CD4-positive, alpha-beta T cell treated with Interleukin-1 beta for 1 hour (primary cell): ENCODE measurements at places on chromosomes 6 and 20.

- DNase-seq: no peak
Observed at GRCh38 chr6:170243791-170244291, 47.0 kb downstream of the DLL1 start.

GRCh38 chr20:19928328-19929011, 88.7 kb upstream of the NAA20 start:
- DNase-seq: no peak

GRCh38 chr20:17430125-17430950, 100.8 kb downstream of the BFSP1 start:
- no peak for DNase-seq

GRCh38 chr20:52294106-52294628, 102.6 kb upstream of the ZFP64 start:
- no peak for DNase-seq

DNA sequence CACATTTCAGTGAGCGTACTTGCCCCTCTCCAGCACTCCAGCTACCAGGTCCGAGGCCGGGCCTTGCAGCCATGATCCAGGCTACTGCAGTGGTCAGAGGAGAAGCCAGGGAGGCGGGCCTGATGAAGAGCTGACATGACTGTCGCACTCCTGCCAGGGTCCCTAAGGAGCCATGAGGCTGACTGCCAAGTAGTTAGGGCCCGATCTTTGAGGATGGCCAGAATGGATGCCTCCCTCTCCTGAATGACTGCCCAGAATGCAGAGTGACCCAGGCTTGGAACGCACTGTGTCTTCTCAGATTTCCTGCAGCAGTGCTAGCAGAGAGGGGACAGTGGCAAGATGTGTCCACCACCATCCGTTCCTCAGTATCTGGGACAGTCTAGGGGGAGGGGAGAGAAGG, 24.7 kb upstream of the LRFN2 start:
- no peak for DNase-seq

DNA sequence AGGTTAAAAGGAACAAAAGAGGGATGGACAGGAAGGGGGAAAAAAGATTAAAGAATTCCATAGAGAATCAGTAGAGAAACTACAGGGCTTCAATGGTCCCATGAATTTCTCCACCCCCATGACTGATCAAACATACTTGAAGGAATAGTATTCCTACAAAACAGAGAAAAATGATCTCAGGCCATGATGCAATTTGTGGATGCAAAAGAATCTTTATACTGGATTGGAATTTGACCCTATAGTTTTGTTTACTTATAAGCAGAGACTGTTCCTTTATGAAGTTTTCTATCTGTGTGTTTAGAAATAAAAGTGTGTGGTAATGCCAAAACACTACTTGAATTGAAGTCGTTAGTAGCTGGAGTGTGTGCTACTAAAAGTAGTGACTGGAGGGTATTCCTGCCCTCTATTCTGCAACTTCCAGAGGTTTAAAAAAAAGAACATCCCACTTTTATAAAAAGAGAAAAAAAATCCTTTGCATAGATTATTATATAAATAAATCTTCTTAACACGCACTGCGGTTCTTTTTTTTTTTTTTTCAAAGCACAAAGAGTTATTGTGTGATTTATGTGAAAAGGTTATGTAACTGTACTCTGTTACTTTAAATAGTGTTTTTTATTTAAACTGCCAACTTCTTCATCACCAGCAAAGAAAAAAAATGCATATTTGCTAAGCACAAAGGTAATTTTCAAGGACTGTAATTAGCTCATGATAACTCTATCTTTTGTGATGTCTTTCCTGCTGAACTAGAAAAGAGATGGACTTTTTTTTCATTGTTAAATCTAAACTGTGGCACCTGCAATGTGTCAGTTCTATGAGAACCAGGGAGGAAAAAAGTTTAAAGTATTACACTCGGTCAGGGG, 214.5 kb upstream of the CITED2 start:
- no peak for DNase-seq

- no peak for DNase-seq
Observed at GRCh38 chr6:17007749-17008148, 94.1 kb upstream of the STMND1 start.

DNA sequence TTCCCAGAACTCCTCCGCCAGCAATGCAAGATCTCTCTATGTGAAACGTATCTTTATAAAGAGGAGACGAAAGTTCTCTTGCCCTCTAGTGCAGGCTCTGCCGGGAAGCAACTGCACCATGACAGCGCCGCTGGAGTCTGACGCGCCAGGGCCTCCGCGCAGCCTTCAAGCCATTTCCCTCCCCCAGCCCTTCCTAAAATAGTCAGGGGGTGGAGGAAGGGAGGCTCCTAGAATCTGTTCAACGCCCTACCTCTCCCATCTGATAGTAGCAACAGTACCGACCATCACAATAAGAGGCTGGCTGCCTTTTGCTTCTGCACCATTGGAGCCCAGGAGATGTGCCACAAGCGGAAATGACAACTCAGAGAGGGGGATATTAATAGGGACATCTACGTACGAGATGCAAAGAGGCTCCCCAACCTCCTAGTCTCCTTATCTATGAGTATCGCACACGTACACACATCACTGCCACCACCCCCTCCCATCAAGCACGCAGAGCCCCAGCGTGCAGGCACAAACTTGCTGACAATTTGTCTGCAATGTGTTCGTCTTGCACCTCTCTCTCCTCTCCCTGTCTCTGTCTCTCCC, 1.0 kb downstream of the SYNE1 start:
- DNase-seq: no peak

DNA sequence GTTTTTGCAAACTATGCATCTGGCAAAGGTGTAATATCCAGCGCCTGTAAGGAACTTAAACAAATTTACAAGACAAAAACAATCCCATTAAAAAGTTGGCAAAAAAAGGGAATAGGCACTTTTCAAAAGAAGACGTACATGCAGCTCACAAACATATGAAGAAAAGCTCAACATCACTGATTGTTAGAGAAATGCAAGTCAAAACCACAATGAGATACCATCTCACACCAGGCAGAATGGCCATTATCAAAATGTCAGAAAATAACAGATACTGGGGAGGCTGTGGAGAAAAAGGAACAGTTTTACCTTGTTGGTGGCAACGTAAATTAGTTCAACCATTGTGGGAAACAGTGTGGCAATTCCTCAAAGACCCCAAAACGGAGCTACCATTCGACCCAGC, 54.2 kb downstream of the TSBP1 start:
- DNase-seq: no peak

GRCh38 chr6:70668499-70668812, 773 bp downstream of the SMAP1 start:
- no peak for DNase-seq

- no peak for DNase-seq
Observed at GRCh38 chr6:55895972-55896730, 20.8 kb upstream of the BMP5 start.

DNA sequence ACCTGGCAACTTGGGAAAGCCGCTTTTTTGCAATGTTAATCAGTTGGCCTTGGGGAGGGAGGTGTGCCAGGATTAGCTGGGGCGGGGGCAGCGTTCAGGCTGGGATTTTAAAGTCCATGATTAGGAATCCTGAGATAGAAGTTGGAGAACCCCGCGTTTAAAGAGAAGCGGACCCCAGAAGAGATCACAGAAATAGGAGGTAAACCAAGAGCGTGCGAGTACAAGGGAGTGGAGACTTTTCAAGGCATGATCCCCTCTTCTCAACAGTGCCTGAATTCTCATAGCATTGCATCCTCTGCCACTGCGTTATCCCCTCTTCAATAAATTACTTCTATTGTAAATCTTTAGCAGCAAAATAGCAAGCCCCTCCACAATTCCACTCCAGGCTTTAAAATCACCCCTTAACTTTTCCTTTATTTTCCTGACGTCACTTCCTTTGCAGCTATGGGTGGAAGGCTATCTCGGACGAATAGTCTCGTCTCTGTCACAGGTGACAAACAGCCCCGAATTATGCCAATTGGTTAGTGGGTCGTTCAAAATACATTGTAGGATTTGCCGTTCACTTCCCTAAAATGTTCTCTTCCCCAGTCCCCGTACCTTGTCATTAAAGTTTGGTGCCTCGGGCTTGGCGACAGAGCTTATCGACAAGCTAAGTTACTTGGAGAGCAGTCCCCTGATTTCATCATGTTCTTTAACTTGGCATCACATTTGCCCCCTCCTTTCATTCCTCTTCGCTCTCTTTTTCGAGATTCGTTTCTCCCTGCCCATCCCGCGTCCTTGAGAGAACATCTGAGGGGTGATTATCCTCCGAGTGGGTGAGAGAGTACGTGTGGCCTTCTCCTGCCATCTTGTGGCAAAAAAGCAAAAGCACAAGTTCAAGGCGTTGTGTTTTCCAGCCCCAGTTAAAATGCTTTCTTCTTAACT, 17.1 kb downstream of the OR2B2 start:
- peak; percentile 72 for DNase-seq

DNA sequence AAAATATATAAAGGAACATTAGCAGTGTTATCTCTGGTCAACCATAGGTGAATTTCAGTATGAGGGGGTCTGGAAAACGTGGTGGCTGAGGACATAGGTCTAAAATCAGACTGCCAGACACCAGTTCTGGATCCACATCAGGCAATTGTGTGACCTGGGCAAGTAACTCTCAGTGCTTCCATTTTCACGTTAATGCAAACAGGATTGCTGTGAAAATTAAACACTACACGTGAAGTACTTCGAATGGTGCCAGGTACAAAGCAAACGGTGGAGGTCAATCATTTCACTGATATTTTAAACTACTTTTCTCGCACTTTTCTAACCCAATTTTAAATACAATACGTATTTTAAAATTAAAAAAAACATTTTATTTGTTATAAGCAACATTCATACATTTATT, 315.7 kb downstream of the TRDN start:
- DNase-seq: no peak

- no peak for DNase-seq
Observed at GRCh38 chr6:139473731-139474130, 99.3 kb upstream of the CITED2 start.

GRCh38 chr6:170444056-170444591, 109.0 kb downstream of the PSMB1 start:
- peak; percentile 29 for DNase-seq

DNA sequence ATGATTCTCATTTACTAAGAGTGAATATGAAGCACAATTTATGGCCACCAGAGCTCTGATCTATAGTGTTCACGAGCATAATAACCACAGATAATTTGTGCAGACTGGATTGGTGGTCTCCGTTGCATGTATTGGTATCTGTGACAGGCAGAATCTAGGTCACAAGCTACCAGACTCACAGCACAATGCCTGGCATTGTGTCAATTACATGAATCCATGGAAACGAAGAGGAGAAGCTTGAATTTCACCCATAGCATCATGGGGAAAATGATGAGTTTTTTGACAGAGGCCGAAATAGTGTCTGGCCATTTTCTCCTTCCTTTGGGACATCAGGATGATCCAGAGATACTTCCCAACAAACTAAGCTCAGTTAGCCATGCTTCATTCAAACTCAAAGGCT, 52.3 kb upstream of the TMEM170B start:
- no peak for DNase-seq

DNA sequence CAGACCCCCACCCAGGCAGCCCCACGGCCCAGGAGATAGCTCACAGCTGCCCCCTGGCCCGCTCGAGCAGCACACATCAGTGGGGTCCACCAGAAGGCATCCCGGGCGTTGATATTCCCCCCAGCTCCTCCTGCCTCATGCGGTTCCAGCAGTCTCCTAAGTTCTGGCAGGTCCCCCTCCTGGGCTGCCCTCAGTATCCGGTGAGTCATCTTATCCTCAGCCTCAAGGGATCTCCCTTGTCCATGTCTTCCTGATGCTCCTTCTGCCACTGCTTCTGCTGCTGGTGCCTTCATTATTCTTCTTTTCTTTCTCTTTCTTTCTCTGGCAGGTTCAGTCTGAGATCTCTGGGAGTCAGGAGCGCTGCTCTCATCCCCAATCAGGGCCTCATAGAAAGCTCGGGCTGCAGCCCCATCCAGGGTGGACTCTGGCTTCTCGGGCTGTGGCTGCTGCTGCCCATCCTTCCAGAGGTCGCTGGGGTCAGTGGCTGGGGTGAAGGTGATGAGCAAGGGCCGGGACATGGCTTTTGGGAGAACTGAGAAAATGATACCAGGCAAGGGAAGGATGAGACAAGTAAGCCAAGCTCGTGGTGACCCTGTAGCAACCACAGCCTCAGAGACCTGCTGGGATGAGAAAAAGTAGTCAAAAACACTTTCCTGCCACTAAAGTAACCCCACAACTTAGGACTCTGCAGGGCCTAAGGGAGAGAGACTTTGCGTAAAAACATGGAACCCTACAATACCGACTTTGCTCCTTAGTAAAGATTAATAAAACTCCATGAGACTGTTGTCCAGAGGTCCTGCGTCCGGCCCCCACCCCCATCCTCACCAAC, 622 bp downstream of the GPANK1 start:
- DNase-seq: peak; percentile 11

DNA sequence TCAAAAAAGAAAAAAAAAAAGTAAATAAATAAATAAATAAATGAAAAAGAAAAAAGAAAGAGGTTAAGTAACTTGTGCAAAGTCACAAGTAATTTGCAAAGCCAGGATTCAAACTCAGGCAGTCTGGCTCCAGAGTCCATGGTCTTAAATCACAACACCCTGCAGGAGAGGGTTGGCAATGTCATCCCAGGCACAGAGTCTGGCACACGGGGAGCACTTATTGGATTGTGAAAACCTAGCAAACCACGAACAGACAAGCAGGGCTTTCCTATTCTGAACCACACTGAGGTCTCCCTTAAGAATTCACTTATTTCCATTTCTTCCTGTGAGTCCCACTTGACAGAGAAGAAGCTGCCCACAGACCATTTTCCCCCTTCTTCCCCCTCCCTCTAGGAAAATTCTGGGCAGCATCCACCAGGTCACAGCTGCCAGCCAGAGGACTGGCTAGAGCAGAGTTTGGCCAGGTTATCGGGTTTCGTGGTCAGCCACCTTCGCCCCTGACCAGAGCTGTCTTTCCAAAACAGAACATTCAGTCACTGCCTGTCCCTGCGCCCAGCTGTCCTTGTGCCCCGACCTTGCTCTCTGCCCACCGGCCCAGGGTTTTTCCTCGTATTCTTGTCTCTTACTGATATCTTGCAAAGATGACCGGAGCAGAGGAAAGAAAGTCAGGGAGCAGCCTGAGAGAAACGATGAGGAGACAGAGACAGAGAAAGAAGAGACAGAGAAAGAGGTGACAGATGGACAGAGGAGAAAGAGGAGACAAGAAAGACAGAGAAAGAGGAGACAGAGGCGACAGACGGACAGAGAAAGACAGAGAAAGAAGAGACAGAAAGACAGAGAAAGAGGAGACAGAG, 106.4 kb upstream of the PTPN1 start:
- DNase-seq: no peak

- DNase-seq: no peak
Observed at GRCh38 chr20:48620154-48620506, 207.7 kb downstream of the PREX1 start.

DNA sequence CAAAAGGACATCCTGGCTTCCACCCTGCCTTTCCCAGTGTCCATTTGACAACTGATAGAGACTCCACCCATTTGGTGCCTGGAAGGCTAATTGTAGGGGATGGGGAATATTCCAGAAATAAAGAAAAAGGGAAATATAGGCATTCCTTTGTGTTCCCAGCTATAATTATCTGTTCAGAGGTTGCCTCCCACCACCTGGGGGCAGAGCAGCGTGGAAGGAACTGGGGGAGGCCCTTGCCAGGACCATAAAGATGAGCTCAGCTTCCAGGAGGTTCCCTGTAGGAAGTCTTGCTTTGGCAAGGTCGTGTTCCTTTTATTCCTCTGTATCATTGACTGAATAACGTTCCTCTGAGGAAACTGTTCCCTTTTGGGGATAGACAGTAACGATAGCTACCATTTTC, 214.7 kb downstream of the TFAP2C start:
- no peak for DNase-seq
